OCI-M1 (cell line): ENCODE measurements at places on chromosomes 4 and X.
A peak's percentile ranks its signal among the peaks of the same experiment; 100 is the strongest.

DNA sequence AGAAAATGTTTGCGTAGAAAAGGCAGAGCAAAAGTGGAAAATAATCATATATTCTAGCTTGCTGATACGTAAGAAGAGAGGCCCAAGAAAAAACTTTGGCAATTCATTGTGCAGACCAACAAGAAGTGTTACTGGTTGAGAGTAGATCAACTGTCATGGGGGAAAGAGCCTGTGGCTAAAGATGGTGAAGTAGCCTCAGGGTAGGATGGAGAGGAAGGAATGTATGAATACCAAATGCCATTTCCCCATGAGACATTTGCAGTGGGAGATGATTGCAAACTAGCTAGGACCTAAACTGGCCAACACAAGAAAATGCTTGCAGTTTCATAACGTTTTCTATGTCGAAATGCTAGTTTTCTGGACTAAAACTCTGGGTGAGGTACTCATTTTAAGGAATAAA lies 47.7 kb upstream of the ADGRL3 start:
- DNase-seq, result no peak

DNA sequence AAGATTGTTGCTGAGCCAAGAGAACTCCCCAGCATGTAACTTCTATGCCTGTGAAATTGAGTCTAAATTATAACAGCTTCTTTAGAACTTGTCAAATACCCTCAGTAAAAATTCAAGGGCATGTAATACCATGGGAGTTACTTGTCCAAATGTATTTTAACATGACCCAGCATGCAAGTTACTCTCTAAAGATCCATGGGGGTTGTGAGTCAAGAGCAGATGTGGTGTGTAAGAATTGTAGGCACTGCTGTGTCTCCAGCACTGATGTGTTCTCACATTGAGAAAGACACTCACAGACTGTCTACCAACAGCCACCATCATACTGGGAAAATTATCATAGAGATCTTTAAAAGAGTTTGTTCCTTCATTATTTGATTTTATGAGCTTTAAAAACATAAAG lies 237.4 kb upstream of the IL1RAPL1 start:
- DNase-seq, result no peak

DNA sequence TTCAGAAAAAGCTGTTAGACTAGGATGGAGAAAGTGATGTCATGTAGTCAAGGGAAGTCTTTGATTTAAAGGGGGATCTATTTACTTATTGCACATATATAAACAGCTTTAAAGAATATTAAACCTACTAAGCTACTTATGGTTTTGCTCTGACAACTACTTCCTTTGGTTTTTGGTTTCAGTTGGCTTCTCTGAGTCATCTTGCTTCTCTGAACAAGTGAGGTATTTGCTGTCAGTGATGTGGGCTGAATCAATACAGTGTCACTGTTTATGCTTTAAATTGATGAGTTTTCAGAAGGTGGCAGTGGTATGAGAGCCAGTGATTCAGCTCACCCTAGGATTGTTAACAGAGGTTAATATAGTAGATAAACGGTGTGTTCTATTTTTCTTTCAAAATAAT lies 75.1 kb downstream of the CEP44 start:
- peak; percentile 35 for DNase-seq

DNA sequence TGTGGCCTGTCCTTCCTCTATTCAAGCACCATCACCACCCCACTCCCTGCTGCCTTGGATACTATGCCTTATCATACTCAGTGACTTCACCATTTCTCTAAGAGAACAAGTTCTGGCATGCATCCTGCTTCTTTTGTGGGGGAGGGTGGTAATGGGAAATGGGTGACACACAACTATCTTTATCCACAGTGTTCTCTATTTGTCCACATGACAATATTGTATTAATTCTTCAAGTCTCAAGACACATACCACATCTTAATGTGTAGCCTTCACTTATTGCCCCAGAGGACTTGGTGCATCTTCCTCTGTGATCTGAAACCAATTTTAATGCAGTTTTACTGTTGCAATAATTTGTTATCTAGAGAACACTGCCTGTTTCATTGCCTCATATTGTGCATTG lies 29.3 kb upstream of the UGT2B7 start:
- DNase-seq, result peak; percentile 62

DNA sequence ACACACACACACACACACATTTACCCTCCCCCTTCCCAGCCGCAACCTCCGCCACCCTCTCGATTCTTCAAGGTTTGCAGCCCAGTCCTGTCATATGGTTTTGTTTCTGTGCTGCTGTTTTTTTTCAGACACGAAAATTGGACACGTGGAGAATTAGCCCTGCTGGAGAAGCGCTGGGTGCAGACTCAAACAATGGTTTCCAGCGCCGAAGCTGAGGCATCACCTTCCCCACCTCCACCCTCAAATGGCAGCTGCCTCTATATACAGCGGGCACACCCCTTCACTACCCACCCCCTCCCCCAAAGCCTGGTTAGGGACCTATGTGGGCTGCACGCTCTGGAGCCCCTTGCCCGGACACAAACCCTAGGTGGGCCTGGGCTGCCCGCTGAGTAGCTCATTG lies 87.9 kb downstream of the BCOR start:
- DNase-seq, result no peak

GRCh38 chr4:101022151-101023024 lies 324.9 kb downstream of the PPP3CA start:
- no peak for DNase-seq

GRCh38 chrX:49270249-49270921 lies 792 bp downstream of the PPP1R3F start:
- DNase-seq, result no peak

- DNase-seq, result no peak
Measured at GRCh38 chr4:76156635-76157034, 8.4 kb upstream of the NUP54 start.

GRCh38 chr4:31085689-31086088 lies 365.5 kb downstream of the PCDH7 start:
- no peak for DNase-seq

DNA sequence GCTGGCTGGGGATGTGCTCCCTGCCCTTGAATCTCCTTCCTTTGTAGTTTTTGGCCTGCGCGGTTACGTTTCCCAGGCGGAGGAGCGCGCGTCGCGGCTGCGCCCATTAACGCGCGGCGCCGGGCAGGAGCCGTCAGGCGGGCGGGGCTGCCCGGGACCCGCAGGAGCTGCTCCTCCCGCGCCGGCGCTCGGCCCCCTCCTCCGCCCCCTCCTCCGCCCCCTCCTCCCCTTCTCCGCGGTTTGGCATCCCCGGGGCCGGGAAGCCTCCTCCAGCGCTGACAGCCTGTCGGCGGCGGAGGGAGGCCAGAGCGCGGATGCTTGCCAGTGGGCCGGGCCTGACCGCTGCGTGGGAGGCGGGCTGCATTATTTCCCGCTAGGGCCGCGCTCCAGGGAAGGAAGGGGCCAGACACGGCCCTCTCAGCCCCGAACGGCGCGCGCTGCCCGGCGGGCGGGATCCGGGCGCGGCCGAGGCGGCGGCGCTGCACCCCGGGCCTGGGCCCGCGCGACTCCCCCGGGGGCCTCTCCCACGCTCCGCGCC lies at the start of gene DCLK2:
Gene DCLK2 (plus strand): TSS at position 405 of the 538 bp plus-strand sequence. CDS start 583 bp downstream, outside the sequence.
- DNase-seq, result no peak

DNA sequence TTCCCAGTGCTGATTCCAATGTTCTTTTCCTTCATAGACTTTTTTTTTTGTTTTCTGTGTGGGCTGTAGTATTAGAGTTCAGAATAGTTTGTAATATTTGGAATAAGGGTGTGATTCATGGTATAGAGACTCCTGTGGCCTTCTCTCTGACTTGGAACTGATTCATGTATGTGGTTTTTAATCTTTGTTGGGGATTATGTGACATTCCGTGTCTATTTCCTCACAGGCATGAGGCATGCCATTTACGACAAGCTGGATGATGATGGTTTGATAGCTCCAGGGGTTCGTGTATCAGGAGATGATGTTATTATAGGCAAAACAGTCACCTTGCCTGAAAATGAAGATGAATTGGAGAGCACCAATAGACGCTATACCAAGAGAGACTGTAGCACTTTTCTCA lies 44.4 kb downstream of the POLR2B start:
- no peak for DNase-seq

GRCh38 chr4:55068522-55068921 lies 56.9 kb downstream of the KDR start:
- no peak for DNase-seq

DNA sequence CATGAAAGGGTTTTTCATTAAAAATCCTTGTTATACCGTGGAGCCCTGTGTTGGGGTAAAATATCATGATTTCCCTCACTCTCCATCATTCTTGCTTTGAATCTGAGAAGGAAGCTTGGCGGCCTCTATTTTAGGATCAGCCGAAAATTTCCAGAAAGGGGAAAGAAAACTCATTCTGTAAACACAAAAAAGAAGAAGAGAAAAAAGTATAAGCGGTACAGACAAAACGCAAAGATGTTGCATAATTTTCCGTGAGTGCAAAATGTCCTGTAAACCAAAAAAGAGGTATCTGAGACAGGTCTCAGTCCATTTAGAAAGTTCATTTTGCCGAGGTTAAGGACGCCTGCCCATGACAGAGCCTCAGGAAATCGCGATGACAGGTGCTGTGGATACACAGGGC lies 5.3 kb downstream of the CSF2RA start:
- no peak for DNase-seq

DNA sequence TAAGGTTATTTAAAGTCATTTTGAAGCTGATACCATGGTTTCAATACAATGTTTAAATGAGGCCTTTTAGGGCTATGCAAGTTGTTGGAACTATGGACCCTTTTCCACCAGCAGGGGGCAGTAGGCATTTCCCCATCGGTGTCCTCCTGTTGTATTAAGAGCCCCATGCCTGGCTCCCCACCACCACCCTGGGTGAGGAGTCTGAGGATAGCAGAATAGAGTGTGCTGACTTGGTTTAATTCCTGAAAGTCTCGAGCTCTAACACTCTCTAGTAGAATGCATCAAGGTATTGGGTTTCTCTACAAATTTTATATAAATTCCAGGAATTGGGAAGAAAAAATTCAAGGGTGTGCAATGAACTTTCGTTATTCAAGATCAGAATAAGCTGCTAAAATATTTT lies 234.8 kb upstream of the JADE1 start:
- peak; percentile 90 for DNase-seq

GRCh38 chrX:17459661-17460060 lies 84.7 kb downstream of the NHS start:
- DNase-seq, result no peak

- no peak for DNase-seq
Measured at GRCh38 chr4:2942037-2942531, 21.1 kb downstream of the NOP14 start.

DNA sequence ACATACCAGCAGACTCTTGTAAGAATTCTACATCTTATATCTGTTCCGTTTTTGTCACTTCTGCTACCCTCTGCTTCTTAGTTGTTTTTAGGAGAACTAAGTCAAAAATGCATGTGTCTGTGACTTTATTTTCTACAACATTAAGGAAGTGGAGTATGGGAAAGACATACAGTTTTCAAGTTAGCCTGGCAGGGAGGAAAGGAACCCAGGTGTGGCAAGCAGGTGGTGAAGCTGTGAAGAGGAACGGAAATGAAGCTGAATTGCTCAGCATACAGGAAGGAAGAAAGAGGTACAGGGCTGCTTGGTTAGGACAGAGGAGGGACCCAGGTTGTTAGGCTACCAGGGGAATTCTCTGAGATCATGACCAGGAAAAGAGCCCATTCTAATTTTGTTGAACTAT lies 9.4 kb downstream of the GPRIN3 start:
- DNase-seq, result no peak

- no peak for DNase-seq
Measured at GRCh38 chrX:16042980-16043379, 80.4 kb upstream of the GRPR start.

DNA sequence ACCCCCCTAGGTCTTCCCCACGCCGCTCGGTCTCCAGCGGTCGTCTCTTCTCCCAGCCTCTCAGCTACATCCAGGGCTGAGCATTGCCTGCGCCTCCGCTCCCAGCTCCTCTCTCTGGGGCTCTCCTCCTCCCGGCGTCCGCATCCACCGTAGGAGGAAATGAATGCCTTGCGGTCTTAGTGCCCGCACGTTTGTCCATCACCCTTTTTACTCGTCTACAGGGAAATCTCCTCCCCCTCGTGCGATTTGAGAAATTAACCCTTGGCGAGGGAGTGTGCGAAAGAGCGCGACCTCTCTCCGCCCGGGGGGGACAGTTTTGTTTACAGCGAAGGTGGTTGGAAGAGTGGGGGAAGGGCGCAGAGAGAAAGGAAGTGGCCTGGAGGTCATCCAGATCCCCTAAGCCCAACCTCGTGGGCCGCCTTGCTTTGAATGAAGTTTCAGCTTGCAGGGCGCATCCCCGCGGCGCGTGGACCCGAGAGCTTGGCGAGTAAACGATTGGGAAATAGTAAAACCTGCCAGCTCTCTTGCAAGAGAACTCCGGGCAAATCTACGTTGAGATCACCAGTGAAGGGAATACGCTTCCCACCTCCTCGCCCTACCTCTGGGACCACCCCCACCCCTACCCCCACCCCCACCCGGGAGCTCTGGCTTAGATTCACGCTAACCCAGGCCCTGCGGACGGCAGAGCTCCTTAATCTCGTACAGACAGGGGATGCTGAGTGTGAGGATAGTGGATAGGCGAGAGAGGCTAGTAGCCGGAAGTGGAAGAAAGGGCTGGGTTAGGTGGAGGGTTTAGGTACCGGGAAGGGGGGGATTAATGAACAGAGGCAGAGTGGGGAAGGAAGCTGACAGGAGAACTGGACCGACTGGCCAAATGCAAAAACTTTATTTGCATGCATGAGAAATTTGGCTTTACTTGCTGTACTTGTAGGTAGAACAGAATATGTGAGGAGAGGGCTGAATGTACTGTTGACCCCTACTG lies at the start of gene ELOVL6:
Gene ELOVL6 (minus strand): TSS at position 181 of the 982 bp plus-strand sequence. CDS start 280 bp downstream, outside the sequence.
- DNase-seq, result peak; percentile 97

DNA sequence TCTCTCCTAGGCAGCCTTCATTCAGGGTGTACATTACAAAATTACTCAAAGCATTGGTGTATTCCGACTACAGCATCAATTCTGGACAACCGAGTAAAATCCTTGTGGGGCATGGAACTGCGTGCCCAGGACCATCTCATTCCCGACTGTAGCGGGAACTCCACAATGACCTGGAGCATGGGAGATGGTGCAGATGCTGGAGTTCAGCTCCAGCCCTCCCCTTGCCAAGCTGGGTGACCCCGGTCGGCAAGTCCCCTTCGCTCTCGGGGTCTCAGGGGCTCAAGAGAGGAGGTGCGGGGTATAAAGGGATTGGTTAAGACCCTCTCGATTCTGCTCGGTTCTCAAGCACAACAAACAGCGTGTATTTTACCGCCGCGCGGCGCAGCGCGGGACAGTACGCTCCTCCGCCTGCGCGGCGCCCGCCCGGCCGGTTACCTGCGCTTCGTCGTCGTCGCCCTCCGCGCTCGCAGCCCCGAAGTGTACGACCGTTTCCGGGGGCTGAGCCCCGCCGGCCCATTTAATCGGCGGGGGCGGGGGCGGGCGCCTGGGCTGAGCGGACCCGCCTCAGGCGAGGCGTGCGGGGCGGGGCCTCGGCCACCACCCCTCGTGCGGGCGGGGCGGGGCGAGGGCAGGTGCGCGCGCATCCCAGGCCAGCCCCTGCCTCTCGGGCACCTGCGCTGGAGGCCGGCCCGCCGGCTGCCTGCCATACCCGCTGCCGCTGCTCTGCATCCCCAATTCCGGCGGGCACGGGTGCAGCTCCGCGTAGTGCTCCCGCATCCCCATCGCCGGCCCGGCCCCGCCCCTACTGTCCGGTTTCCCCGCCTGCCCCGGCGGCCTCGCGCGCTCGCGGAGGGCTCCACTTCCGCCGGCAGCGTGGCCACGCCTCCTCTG lies at the start of gene G6PD:
Gene G6PD (minus strand): TSS at position 493 of the 891 bp plus-strand sequence. CDS start 691 bp downstream, outside the sequence.
- peak; percentile 90 for DNase-seq

- no peak for DNase-seq
Measured at GRCh38 chrX:151609222-151609621, 45.7 kb downstream of the PASD1 start.

- no peak for DNase-seq
Measured at GRCh38 chrX:8689473-8689872, 42.5 kb downstream of the ANOS1 start.
